A549 treated with AZD2906 at 1 μM for 4 hours (cell line): ENCODE measurements at places on chromosomes 2 and 18. TPM values are rescaled to one million over a fixed set of nuclear protein-coding genes. Genes with fewer than 3 reads are reported as not detected.

Gene CYP1B1
- 3.6 to 4.6 TPM (median 4.5 TPM) in 5 replicates for total RNA-seq

Gene CD28
- total RNA-seq: not detected in 5 replicates

Gene NEU4
- 0.13 to 0.40 TPM (median 0.21 TPM) in 5 replicates for total RNA-seq

Gene ARHGAP25
- total RNA-seq: 0.16 to 0.35 TPM (median 0.22 TPM) in 5 replicates

Gene PJVK
- 1.1 to 1.6 TPM (median 1.4 TPM) in 5 replicates for total RNA-seq
